ENCODE measurements at places on chromosomes 13 and 19.

DNA sequence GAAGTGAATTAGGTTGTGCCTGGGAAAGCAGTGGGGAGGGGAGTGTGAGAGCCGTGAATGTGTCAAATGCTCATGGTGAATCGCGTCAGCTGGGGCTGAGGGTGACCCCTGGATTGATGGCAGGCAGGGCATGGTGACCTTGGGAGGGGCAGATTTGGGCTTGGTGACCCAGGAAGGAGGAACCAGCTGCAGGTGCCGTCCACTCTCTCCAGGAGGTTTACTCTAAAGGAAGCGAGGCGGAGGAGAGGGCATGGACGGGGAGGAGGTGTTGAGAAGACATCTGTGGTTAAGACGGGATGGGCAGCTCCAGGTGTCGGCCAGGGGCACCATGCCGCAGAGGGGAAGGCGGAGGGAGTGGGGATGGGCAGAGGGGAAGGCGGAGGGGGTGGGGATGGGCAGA is 28.7 kb downstream of the TMEM255B start:
- DNase-seq: no peak

DNA sequence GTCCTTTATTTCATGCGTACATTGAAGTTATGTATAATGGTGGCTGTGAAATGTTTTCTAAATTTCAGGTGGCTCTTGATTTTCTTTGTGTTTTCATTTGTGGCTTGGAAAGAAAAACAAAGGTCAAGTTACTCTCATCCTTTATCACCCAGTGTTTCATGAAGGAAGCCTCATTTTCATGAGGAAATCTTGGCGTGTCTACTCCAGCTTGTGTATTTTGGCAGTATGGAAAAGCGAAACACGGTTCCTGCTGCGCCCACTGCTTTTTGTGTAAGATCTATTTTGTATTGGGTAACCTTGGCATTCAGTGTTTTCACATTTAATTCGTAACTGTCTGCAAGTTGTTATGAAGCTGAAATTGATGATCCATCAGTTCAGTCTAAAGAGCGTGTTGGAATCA is 147.0 kb upstream of the RNF113B start:
- no peak for DNase-seq

DNA sequence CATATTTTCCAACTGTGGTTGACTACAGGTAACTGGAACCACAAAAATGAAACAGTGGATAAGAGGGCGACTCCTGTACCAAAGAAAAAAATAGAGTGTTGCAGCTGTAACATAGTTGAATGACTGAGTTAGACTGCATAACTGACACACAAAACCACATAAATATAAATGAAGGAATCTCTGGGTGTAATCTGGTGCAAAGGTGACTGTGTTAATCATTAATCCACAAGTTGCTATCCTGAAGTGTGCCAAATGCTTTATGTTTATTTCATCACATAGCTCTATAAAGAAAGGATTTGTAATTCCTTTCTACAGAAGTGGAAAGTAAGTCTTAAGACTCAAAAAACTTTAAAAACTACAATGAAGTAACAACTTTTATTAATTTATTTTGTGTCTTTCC is 6.0 kb upstream of the GJB2 start:
- no peak for DNase-seq

DNA sequence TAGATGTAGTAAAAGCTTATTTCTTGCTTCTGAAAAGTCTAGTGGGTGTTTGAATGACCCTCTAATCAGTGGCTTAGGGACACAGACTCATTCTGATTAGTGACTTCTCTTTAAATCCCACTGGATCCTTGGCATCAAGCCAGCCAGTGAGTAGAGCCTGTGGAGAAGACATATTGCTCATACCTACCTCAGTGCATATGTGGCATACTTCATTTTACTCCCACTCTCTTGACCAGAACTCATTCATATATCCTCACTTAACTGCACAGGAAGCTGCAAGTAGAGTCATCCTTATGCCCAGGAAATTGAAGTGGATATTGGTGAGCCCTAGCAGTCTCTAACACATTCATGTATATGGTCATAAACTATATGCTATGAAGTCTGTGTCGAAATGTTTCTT is 148.3 kb downstream of the PDS5B start:
- DNase-seq: no peak

DNA sequence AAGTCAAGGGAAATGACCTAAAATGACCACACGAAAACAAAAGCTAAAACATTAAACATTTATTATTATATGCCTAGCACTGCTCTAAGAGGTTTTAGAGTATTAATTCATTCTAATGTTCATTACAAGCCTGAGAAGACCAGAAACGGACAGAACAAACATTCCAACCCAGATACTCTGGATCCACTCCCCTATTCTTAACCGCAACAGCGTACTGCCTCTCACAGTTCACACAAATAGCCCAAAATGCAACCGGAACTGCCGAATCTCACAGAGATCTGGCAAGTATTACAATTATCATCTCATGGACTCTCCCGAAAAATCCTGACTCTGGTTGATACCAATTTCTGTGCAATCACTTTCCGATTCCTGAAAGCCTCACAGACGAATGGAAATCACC is 1.4 kb downstream of the ZNF780B start:
- DNase-seq: no peak

- DNase-seq: no peak
These were observed 10.3 kb downstream of the DNAJB1 start for GRCh38 chr19:14507704-14508542.

- no peak for DNase-seq
These were observed 188.2 kb downstream of the KCNRG start for GRCh38 chr13:50203256-50203941.

DNA sequence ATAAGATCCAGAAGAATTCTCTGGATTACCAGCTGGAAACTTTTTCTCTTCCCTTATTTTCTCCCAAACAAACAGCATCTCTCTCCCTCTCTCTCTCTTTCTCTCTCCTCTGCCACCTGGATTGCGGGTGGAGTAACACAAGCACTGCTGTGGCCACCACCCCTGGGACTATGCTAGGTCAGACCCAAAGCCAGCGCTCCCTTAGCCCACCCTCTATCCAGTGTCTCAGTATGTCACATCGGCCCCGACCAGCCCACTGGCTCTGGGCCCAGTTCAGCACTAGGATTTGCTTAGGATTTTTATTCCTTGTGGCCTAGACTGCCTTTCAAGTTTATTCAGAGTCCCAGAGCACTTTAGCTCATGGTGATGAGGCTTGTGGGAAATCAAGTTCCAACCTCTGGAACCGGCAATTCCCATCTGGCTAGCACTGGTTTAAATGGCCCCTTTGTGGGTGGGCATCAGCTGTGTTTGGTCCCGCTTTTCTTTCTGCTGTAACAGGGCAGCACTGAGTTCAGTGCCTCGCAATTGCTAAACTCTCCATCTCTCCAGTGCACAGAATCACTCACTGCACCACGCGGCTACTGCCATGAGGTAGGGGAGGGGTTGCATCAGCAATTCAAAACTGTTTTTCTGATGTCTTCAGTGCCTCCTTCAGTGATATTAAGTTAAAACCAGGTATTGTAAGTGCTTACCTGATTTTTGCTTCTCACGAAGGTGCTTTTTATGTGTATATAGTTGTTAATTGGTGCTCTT is 1623.1 kb downstream of the SLITRK5 start:
- DNase-seq: no peak

DNA sequence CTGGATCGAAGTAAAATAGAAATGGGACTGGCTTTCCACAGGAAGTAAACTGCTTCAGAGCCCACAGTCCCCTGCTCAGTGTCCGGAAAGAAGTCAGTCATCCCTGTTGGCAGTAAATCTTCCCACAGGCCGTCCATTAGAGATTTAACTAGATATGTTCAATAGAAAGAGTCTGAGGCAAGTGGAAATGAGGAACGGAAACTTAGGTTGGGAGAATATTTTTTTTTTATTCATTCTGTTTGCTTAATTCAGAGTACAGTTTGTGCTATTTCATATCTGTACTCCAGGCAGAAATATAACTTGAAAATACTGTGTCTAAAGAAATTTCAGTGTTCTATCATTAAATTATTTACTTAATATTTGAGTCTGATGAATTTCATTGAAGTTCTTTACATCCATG is 22.7 kb downstream of the SLC25A15 start:
- no peak for DNase-seq

DNA sequence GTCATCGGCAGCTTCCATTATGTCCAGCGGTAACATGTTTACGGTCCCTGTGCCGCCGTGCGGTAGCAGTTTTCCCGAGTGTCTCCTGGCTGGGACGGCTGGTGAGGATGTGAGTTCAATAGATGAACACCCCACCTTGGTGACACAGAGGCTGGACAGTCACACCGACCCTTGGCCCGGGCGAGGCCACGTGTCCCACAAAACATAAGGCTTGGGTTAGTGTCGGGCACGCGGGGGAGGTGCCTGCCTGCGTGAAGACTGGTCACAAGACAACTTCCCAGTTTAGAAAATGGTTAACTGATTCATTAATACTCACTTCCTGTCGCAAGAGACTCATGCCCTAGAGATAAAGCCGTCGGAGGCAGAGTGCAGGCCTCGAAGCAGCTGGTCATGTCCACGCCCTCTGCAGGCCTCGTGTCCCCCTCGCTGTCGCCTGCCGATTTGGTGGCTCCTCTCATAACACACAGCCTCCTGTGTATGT is 17.2 kb downstream of the RASA3 start:
- DNase-seq: no peak

- no peak for DNase-seq
These were observed 266.2 kb downstream of the MAB21L1 start for GRCh38 chr13:35210261-35210660.

DNA sequence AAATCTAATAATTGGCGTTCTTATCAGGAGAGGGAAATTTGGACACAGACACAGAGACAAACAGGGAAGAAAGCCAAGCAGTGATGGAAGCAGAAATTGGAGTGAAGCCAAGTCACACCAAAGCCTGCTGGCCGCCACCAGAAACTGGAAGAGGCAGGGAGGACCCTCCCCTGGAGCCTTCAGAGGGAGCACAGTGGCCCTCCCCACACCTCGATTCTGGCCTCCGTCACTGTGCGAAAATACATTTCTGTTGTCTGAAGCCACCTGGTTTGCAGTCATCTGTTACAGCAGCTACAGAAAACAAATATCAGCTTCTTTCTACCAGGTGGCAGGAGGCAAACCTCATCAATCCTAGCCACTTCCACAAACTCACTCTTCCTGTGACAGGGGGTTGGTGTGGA is 8.3 kb upstream of the TLE6 start:
- DNase-seq: no peak

GRCh38 chr19:18868380-18869022 is 27.5 kb downstream of the CERS1 start:
- DNase-seq: no peak

DNA sequence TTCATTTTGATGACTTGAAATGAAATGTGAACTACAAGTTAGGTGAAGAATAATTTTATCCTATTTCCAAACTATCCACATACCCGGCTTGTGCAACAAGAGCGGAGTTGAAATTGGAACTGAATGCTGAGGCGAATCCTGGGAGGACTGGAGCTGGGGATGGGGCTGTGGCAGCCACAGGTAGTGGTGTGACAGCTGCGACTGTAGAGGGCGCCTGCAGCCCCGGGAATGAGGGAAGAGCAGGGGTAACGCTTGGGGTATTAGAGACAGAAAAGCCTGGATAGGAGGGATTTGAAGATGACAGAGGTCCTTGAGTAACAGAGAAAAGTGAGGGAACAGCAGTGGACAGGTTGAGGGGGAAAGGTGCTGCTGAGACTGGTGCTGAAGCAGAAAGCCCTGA is 22.0 kb upstream of the STOML3 start:
- no peak for DNase-seq

GRCh38 chr19:5282901-5283300 is 57.7 kb downstream of the PTPRS start:
- DNase-seq: no peak

- DNase-seq: no peak
These were observed 244.0 kb downstream of the DCLK1 start for GRCh38 chr13:35887115-35887666.

- no peak for DNase-seq
These were observed 22.2 kb upstream of the PLPP2 start for GRCh38 chr19:313169-313987.

DNA sequence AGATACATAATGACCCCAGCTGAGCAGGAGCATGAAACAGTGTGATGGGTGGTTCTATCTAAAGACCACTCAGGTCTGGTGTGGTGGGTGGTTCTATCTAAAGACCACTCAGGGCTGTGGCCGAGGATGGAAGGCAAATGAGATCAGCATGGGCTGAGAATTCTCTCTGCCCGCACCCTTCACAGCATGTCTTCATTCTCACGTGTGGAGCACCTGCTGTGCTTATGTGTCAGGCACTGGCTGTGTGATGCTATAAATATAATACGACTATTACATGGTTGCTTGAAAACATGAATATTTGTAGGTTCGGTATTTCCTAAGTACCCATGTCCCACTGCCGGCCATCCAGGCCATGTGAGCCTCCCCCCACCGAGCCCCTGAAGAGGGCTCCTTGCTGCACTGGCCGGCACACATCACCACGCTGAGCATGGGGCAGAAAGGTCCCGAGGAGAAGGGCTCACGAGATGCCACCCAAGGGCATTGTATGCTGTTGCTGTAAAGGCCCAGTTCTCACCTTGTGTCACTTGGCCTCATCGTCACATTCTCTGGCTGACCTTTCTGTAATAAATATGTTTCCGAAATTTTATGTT is 810.2 kb downstream of the UQCRFS1 start:
- no peak for DNase-seq

- DNase-seq: no peak
These were observed 41.8 kb upstream of the CD177 start for GRCh38 chr19:43311706-43312105.

- DNase-seq: no peak
These were observed 7.3 kb downstream of the NOSIP start for GRCh38 chr19:49573009-49573408.

- DNase-seq: no peak
These were observed 64.0 kb downstream of the IER2 start for GRCh38 chr19:13214036-13214730.

- no peak for DNase-seq
These were observed 31.8 kb downstream of the RAB20 start for GRCh38 chr13:110529522-110530311.

GRCh38 chr13:44267980-44268379 is 105.6 kb upstream of the SERP2 start:
- DNase-seq: no peak

DNA sequence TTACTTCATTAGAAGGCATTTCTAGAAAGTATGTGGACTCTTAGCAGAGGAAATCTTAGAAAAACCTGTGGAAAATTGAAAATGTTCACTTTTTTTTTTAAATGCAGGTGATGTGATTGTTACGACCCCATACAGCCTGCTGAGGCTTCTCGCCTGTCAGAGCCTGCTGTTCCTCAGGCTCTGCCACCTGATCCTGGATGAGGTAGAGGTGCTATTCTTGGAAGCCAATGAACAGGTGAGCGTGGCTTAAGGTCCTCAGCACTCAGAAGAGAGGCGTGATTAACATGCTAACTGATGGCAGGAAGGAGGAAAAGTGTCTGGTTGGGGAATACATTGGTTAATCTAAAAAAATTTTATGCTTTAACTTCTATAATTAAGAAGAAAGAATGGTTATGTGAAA is 71.4 kb downstream of the SLC7A9 start:
- DNase-seq: no peak

DNA sequence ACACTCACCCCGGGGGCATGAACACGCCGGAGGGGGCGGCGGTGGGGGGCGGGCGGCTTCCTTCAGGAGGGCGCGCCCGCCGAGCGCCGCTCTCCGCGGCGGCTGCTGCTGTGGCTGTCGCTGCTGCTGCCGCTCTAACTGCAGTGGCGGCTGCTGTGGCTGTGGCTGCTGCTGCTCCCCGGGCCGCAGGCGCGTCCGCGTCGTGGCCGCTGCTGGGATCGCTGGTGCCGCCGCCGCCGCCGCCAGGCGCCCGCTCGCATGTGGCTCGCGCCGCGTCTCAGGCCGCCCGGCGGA is at the start of gene BBC3:
BBC3 (minus strand) TSS at position 279 of the 294 bp plus-strand sequence. CDS start 2,768 bp downstream, outside the sequence.
- DNase-seq: no peak

All from CD8-positive, alpha-beta memory T cell (primary cell).